ENCODE measurements at places on chromosomes 16 and 17. TPM values are rescaled to one million over a fixed set of nuclear protein-coding genes. Genes with fewer than 3 reads are reported as not detected.

TRAPPC1 gene
- polyA plus RNA-seq = 303 TPM

CHST5 gene
- polyA plus RNA-seq = not detected

DNA sequence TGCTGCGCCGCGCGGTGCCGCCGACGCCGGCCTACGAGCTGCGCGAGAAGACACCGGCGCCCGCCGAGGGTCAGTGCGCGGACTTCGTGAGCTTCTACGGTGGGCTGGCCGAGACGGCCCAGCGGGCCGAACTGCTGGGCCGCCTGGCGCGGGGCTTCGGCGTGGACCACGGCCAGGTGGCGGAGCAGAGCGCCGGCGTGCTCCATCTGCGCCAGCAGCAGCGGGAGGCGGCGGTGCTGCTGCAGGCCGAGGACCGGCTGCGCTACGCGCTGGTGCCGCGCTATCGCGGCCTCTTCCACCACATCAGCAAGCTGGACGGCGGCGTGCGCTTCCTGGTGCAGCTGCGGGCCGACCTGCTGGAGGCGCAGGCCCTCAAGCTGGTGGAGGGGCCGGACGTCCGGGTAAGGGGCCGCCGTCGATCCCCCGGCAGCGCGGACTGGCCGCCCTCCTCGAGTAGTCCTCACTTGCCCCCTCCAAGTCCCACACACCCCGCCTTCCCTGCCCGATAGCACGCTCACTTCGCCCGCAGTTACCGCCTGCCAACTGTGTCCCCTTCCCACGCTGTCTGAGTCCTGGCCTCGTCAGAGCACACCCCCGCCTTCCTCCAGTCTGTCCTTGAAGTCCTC is 470 bp downstream of the MLYCD start:
- peak; percentile 66 for DNase-seq

CLEC18B gene
- 0.17 TPM for polyA plus RNA-seq

- peak; percentile 54 for DNase-seq
Measured at GRCh38 chr17:17724307-17725010, 43.2 kb downstream of the RAI1 start.

- DNase-seq = no peak
Measured at GRCh38 chr16:88888461-88889387, 22.3 kb upstream of the PABPN1L start.

GRCh38 chr17:42967925-42968324 is 3.7 kb upstream of the AARSD1 start:
- no peak for DNase-seq

DYNLRB2 gene
- not detected for polyA plus RNA-seq

DNA sequence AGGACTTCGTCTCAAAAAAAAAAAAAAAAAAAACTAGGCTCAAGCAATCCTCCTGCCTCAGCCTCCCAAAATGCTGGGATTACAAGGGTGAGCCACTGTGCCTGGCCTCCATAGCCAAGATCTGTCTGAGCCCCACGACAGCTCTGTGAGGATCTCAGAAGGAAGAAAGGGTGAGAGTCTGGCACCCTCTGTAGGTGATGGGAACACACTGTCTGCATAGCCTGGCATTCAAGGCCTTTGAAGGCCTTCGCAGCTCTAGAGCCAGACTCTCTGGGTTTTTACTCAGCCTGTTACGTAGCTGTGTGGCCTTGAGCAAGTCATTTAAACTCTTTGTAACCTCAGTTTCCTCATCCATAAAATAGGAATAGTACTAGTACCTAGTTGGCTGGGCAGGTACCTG is 6.3 kb upstream of the XPO6 start:
- peak; percentile 52 for DNase-seq

DNA sequence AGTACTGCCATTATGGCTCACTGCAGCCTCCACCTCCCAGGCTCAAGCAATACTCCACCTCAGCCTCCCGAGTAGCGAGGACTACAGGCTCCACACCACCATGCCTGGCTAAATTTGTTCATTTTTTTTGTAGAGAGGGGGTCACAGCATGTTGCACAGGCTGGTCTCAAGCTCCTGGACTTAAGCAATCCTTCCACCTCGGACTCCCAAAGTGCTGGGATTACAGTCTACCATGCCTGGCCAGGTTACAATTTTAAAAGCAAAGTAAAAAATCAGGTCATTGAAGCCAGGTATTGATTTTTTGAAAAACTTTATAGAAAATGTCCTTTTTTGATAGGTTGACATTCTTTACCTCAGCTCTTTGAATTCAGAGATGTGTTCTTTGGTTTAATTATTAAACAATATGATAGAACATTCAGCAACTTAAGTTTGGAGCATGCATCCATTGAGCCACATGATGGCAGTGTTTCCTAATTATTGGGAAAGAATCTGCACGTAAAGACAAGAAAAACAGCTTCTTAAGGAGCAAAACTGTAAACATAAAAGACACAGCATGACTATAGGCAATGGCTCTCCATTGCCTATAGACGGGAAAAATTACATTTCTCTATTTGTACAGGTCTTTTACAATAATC is 1.7 kb upstream of the SLC16A11 start:
- DNase-seq = peak; percentile 87

HEATR3 gene
- 9.4 TPM for polyA plus RNA-seq

DNA sequence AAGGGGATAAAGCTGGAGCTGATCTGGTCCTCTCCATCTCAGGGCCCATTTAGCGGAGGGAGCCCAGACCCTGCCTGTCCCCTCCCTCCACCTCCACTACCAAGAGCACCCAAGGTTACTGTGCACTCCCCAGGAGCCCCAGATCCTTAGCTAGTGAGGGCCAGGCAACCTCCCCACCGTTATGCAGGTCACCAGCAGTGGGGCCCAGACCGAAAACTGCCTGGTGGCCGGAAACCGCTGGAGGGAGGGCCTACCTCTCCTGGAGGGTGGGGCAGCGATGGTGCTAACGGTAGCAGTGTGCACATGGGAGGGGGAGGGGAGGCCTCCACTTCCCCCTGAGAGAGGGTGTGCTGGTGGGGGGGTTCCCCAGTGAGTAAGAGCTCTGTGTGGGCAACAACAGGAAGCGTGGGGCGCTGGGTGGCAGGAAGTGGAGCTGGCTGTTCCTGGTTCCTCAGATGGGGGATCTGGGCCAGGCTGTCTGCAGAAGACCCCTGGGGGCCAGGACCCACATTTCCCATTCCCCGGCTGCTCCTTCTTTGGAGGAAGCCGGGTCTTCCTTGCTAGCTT is 4.4 kb downstream of the FMNL1 start:
- DNase-seq = no peak

CFAP97D1 gene
- 0.03 TPM for polyA plus RNA-seq

Measured in IMR-90 (cell line).